ENCODE measurements at places on chromosomes 11 and 22. TPM values are rescaled to one million over a fixed set of nuclear protein-coding genes. Genes with fewer than 3 reads are reported as not detected.

- DNase-seq: no peak
These were observed 96.9 kb downstream of the MTMR3 start for GRCh38 chr22:29979777-29980321.

Gene GTSE1
- total RNA-seq: 4.4 TPM

DNA sequence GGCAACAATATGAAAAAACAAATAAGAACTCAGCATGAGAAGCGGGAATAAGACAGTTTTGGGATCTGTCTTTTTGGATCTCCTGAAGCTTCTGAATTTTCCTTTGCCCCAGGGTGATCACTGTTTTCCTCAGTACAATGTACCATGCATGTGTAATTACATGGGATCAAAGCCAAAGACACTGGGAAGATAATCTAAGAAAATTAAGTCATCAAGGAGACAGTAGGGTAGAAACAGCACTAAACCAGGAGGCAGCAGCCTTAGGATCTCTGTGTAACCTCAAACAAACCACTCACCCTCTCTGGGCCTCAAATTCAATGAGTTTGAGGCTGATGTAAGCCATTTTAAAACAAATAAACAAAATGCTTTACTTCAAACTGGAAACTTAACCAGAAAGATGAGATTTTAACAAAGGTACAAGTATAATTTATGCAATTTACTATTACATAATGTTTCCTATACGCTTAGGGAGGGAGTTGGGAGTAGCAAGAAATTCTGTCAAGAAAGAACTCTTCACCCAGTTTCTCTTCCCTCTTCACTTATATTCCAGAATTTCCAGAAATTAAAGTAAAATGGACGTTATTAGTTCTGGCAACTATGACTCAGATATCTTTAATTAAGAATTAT lies 77.0 kb downstream of the RAB30 start:
- no peak for DNase-seq

DNA sequence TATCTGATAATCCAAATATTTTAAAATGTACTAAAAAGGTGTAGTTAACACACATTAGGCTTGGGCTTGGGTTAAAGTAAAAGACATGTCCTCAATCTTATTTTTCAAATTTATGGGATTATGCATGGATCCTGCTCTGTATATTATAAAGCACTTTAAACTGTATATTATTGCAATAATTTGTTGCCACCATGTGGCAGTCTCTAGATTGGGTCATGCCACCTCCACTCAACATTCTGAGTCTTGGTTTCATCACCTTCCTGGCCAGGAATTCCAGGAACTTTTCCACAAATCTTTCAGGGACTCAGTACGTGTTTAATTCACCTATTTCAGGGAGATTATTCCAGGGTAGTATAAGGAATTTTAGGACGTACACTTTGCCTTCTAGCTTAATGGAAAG lies 695.5 kb downstream of the FAM181B start:
- no peak for DNase-seq

GRCh38 chr11:68935066-68935465 lies 31.4 kb downstream of the IGHMBP2 start:
- DNase-seq: no peak

All from cardiac muscle cell (in vitro differentiated cells and primary cell).